ENCODE measurements at places on chromosomes 5 and 9.
A peak's percentile ranks its signal among the peaks of the same experiment; 100 is the strongest.

- no peak for DNase-seq
Observed at GRCh38 chr5:23235246-23235645, 272.2 kb upstream of the PRDM9 start.

- DNase-seq = no peak
Observed at GRCh38 chr5:152256580-152256979, 148.5 kb downstream of the NMUR2 start.

DNA sequence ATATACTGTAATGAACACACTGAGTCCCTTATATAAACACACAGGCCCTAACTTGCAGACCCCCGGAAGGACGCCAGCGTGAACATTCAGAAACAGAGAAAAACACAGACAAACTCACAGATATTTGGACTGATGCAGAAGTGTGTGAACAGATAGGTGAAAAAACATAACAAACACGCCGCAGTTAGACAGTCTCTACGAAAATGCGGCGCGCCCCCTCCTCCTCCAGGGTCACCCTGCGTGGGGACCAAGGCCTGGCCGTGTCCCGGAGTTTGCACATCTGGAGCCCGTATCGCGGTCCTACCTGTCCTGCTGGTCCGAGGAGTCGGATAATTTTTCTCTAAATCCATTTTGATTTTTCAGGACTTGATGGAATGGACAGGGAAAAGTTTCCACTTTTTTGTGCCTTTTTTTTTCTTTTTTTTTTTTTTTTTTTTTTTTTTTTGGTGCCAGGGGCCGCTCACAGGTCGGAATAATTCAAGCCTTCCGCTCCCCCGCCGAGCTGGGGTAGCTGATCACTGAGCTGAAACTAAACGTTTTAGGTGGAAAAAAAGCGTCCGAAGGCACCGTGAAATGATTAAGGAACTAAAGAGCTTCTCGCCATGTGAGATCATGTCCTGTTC is at the start of gene PAX5:
Gene PAX5, minus strand, starts transcription at position 587 of the 623 bp plus-strand sequence. Its CDS starts 237 bp downstream, at position 350.
- no peak for DNase-seq

GRCh38 chr9:78940121-78940855 is 631.5 kb upstream of the TLE4 start:
- DNase-seq = no peak

DNA sequence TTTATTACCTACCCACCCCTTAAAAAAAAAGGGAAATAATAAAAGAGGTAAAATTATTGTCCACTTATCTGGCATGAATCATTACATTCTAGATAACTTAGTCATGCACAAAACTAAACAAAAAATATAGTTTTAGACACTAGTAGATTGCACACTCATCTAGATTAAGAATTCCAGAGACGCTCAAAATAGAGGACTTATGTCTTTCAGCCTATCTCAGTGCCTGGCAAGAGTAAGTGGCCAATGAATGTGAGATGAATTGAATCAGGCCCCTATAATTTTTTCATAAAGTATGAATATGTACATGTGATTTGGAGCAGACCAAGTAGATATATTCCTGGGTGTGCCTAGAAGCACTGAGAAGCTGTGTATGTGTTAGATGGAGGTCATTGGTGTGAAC is 2.0 kb upstream of the RXFP3 start:
- DNase-seq = no peak

DNA sequence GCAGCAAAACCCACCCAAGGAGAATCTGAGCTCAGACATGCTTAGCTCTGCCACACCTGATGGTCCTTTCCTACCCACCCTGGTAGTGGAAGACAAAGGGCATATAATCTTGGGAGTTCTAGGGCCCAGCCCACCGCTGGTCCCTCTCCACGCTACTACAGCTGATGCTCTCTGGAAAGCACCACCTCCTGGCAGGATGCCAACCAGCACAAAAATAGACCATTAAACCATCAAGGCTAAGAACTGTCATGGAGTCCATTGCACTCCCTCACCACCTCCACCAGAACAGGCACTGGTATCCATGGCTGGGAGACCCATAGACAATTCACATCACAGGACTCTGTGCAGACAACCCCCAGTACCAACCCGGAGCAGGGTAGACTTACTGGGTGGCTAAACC is 111.0 kb upstream of the IL7R start:
- no peak for DNase-seq

DNA sequence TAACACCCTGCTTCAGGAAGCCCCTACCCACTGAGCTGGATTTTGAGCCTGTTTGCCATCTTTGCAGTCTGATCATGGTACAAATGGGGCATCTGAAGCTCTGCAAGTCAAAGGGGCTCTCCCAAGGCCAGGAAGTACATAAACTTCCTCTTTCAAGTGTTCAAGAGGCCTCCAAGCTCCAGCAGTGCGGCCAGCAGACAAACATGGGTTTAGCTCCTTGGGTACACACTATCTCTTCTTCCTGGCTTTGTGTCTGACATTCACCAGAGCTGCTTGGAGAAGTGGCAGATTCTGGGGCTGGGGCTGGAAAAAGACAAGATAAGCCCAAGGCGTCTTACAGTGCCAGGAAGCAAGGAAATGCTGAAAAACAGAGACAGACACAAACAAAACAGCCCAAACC is 34.1 kb downstream of the LAMC3 start:
- no peak for DNase-seq

- no peak for DNase-seq
Observed at GRCh38 chr5:79691007-79691406, 1.4 kb downstream of the CMYA5 start.

- DNase-seq = no peak
Observed at GRCh38 chr9:135224286-135224877, 136.9 kb downstream of the OLFM1 start.

GRCh38 chr5:166509085-166509484 is 1782.4 kb upstream of the WWC1 start:
- no peak for DNase-seq

DNA sequence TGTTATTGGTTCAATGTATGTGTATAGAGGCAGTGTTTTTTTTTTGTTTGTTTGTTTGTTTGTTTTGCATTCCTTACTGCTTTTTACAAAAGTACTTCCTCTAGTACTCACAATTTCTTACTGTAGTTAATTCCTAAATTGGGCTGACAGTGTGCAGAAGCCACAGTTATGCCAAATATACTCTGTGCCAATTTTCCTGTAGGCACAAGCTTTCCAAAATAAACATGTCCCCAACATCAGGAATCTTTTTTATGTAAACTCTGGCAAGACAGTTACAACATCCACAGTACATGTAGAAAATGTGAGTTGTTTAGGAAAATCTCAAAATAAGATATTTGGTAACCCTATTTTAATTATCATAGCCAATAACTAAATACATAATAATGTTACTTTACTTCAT is 161.6 kb upstream of the TSLP start:
- DNase-seq = no peak

GRCh38 chr5:53091289-53091688 is 18.3 kb downstream of the MOCS2 start:
- DNase-seq = no peak

DNA sequence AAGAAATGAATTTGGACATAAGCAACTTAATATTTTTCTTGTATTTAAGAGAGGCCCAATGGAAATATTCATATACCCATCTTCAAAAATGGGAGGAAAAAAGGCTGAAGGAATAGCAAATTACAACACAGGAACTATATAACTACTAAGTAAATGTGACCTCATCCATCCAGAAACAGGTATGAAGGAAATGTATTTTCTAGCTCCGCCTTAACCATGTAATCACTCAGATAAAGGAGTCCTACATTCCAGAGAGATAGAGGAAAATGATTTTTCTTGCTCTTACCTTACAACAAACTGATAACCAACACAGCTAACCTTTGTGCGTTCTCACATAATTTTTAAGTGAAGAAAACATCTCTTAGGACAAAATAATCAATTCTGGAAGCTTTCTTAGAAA is 96.5 kb downstream of the NR6A1 start:
- no peak for DNase-seq

- DNase-seq = no peak
Observed at GRCh38 chr9:113572076-113572861, 108.7 kb downstream of the RGS3 start.

DNA sequence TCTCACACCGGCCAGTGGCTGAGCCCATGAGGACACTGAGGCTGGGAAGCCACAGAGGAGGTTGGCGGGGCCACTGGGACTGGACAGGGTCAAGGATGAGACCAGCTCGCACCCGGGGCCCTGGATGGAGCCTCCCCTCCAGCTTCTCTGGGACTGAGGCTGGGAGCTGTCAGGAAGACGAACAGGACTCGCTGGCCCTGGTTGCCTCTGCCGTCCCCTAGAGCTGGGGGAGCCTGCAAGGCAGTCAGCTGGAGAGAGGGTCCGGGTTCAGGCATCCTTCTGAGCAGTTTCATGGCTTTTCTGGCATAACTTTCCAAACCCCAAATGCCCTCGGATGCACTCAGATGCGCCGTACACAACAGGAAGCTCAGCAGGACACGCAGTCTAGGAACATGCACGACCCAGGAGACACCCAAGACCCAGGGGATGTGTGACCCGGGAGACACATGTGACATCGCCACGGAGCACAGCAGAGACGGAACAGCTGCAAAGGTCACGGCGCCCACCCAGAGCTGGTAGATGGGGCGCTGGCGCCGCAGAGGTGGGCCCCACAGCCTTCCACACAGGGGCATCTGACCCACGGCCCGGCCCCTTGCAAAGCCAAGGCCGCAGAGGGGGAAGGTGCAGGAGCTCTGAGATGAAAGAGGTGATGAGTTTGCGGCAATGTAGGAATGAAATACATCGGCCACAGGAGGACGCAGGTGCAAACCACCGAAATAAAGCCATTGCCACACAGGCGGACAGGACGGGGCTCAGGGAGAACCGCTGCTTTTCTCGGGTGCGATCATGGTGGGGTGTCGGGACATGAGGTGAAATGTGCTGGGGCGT is 17.1 kb downstream of the TPPP start:
- no peak for DNase-seq

GRCh38 chr5:159773062-159773924 is 143.0 kb upstream of the ADRA1B start:
- peak; percentile 84 for DNase-seq

- no peak for DNase-seq
Observed at GRCh38 chr9:98121058-98121457, 2.0 kb upstream of the TRIM14 start.

GRCh38 chr9:127567035-127567729 is 44.9 kb upstream of the STXBP1 start:
- no peak for DNase-seq

DNA sequence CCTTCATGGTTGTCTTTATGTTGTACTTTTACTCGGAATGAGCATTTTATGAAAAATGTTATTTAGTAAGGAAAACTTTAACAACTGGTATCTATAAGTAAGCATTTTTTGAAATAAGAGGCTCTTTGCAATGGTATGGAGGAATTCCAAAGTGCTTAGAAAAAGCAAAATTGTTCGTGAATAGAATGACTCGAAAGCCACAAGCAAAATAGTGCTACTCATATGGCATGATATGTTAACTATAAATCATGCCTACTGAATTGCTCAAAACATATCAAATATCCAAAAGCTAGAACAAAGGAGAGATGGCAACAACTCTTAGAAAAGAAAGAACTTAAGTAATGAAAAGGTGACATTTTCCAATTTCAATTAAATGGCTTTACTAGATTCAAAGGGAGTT is 216.3 kb downstream of the KIAA0825 start:
- no peak for DNase-seq

- DNase-seq = no peak
Observed at GRCh38 chr9:130698514-130698913, 4.9 kb downstream of the EXOSC2 start.

- no peak for DNase-seq
Observed at GRCh38 chr9:89675058-89675742, 70.4 kb downstream of the GADD45G start.

DNA sequence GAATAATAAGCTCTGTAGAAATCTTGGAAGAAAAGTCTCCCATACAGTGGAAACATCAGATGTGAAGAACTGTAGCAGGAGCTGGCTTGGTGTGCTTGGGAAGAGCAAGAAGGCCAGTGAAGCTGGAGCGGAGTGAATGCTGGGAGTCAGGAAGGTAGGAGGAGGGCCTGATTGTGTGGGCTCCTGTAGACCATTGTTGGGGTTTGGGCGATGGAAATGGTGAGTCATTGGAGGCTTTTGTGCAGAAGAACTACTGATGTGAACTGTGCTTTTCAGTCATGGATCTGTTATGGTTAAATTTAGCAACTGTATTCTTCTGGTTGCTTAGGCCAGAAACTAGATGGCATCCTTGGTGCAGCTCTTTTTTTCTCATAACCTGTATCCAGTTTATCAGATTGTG is 2.3 kb downstream of the ICE1 start:
- peak; percentile 31 for DNase-seq

GRCh38 chr5:176866707-176867310 is 32.3 kb downstream of the HK3 start:
- no peak for DNase-seq

GRCh38 chr9:105082843-105083242 is 154.9 kb upstream of the ABCA1 start:
- DNase-seq = no peak

DNA sequence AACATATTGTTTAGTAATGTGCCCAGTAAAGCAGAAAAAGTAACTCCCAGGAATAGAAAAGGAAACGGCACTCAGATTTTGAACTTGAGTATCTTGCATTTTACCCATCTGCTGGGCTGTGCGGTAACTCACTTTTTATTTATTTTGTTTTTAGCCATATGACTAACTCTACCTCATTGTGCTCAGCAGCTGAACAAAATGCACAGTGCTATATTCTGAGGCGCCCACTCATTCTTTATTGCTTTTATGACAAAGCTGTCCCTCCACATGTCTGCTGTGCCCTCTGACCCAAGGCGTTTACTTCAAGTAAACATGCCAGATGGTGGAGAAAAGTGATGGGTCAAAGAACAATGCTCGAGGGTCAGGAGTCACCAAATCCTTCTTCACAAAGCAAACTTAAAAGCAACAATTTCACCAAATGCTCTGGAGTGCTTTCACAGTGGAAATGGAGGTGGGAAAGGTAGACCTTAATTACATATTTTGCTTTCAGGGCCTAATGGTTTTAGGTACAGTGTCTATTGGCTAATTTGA is 215.2 kb upstream of the ELAVL2 start:
- DNase-seq = no peak

GRCh38 chr5:159944056-159944600 is 27.8 kb downstream of the ADRA1B start:
- no peak for DNase-seq

DNA sequence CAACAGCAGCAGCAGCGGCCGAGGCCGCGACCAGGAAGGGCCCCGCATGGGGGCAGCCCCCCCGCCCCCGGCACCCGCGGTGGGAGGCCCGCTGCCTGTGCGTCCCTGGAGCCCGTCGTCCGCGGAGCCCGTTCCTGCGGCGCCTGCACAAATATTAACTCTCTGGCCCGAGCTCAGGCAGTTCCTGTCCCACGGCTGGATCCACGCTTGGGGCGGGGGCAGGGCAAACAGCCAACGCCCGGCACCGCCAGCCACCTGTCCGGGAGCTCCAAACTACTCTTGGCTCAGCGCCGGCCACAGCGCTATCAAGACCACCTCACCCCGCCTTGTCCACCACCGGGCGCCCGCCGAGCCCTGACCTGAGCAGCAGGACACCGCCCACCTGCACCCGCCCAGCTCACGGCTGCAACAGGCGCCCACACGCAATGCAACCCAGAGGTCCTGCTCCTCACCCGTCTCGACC is at the start of gene LRRC26:
Gene LRRC26, minus strand, starts transcription at position 156 of the 463 bp plus-strand sequence. Its CDS starts 108 bp downstream, at position 48.
- DNase-seq = no peak
